ENCODE measurements at places on chromosomes 5 and 9.

DNA sequence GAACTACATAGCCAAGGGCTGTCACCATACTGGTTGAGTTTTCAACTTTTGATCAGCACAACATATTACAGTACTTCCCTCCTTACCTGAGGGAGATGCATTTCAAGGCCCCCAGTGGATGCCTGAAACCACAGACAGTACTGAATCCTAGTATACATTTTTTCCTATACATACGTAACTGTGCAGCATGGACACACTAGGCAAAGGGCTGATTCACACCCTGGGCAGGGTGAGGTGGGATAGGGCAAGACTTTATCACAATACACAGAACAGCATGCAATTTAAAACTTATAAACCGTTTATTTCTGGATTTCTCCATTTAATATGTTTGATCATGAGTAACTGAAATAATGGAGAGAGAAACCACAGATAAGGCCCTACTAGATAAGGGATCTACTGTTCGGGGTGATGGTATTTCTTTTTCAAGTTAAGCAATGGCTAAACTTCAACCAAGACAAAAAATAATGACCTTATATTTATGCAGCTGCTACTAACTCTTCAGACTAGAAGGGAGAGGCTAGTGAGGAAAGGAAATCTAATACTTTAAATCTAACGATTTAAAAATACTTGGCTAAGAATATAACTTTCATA lies 186.9 kb upstream of the GNA14 start:
- DNase-seq = no peak

DNA sequence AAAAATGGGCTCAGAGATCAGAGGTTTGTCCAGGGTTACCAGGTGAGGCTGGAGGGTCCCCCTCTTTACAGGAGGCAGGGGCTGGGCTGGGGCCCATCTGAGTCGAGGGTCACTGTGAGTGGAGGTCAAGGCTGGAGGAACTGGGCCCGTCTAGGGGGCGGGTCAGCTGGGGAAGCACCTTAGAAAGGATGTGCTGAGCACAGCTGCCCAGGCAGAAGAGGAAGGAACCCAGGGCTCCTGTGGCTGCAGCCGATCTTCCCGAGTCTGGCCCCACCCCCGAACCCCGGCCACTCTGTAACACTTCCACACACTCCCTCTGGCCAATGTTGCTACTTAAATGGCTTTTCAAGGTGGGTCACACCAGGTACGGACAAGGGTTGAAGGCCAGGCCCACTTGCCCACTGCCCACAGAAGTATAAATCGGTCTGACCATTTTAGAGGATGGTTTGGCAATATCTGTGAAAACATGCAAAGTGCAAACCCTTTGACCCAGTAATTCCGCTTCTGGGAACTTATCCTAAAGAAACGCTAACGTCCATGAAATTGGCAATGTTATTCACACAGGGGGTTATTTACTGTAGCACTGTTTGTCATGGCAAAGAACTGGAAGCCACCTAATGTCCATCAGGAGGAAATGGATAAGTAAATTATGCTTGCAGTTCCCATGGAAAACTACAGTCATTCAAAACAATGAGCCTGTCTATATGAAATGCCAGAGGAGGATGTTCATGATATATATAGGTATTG lies 30.5 kb upstream of the EEIG1 start:
- DNase-seq = no peak

DNA sequence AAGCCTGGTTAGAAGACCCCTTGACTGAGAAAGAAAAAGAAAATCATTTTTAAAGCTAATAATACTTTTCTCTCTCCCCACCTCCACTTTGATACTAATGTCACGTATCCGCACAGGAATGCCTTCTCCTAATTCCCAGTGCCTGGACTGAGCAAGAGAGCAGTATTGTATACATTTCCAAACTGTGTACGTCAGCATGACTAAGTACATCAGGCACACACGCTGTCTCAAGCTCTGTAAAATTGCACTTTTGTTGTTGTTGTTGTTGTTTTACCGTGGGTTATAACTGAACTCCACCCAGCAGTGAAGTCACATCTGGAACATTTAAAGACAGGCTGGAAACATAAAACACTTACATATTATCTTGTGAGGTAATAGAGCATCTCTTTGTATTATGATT lies 407.6 kb downstream of the DNAH5 start:
- no peak for DNase-seq

GRCh38 chr5:172648013-172648381 lies 6.9 kb downstream of the NEURL1B start:
- no peak for DNase-seq

GRCh38 chr9:39588500-39589137 lies 233.2 kb downstream of the SPATA31A1 start:
- no peak for DNase-seq

- DNase-seq = peak; percentile 44
Observed at GRCh38 chr9:34957492-34958410, at the start of gene PHF24. Gene PHF24, plus strand, starts transcription at chr9:34958285. Its CDS starts 13,014 bp downstream, at chr9:34971299.

DNA sequence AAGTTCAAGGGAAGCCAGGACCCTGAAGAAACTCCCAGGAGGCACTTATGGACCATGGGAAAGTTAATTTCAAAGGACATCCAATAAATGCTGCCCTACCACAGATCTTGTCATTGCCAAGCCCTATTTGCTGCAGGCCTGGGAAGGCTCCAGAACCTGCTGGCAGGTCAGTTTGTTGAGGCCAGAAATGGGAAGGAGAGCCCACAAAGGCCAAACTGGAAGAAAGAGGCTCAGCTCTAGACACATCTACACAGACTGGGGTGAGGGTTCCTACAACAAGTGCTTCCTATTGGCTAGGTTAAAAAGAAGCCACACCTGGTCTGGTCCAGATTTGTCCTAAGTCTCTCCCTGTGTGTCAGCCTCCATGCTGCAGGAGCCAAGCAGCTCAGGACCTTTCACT lies 94.4 kb downstream of the SIL1 start:
- DNase-seq = no peak

- DNase-seq = no peak
Observed at GRCh38 chr5:18113721-18114120, 479.5 kb downstream of the TAF11L14 start.

GRCh38 chr5:101292199-101292598 lies 389.1 kb upstream of the ST8SIA4 start:
- no peak for DNase-seq

- DNase-seq = no peak
Observed at GRCh38 chr5:112418659-112419163, 366 bp downstream of the EPB41L4A start.

DNA sequence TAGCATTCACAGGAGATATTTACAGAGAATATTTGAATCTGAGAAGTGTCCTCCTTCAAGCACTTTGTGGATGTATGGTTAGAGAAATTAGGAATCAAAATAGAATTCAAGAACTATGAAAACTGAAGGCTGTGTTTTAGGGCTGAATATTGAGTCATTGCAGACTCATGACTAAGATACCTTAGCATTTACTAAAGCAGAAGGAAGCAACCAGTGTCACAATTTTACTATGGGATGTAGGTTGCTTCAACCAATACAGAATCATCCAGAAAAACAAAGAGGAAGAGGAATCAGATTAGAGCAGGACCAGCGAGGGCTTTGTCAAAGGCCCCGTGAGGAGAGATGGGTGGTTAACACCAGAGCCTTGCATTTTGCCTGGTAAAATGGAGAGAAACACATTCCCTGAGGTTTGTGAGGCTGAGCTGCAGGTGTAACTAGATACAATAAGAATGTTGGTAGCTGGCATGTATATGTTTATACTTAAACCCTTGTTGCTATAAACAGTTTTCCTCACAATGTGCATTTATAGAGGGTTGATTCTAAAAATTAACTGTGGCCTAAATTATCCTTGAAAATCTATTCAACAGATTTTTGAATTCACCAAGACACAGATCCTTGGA lies 518.1 kb downstream of the AGTPBP1 start:
- DNase-seq = no peak

- no peak for DNase-seq
Observed at GRCh38 chr5:17799521-17799920, 165.3 kb downstream of the TAF11L14 start.

GRCh38 chr9:80843028-80843427 lies 846.3 kb downstream of the TLE1 start:
- DNase-seq = no peak

GRCh38 chr5:142819292-142819691 lies 49.1 kb downstream of the ARHGAP26 start:
- DNase-seq = no peak

GRCh38 chr5:1507961-1508658 lies 15.7 kb downstream of the LPCAT1 start:
- no peak for DNase-seq
